ENCODE measurements at places on chromosomes 4 and X.
A peak's percentile ranks its signal among the peaks of the same experiment; 100 is the strongest.

GRCh38 chr4:66736606-66737005, 808.7 kb downstream of the CENPC start:
- DNase-seq, result no peak

DNA sequence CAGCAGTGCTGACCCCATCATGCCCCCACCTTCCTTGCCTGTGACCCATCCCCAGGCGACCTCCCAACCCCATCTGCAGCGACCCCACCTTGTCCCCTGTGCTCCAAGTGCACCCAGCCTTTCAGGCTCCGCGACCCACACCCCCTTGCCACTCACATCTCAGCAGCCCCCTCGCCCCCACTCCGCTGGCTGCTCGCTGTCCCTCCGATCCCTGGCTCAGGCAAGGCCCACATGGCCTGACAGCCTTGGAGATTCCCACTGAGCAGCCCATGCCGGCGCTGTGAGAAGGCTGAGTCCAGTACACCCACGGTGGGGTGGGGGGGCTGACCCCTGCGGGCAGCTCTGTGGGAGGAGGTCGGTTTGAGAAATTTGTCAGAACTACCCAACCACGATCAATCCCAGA, 9.1 kb downstream of the ZFYVE28 start:
- DNase-seq, result no peak

DNA sequence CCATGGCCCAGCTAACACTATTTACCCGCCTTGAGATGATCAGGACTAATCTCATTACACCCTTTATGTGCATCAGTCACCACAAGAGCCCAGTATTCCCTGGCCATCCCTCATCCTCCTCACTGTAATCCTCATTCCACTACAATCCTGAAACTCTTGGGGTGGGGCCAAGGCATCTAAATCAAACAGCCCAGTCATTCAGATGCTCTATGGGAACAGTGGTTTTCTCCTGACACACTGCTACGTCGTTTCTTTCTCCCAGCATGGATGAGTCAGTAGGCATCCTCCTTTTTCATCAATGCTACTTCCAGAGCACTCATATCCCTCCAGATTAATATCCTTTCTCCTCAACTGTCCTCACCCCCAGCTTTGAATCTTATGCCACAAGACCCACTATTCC, 5.6 kb downstream of the SDAD1 start:
- DNase-seq, result no peak

GRCh38 chr4:41174444-41174843, 39.9 kb downstream of the APBB2 start:
- DNase-seq, result no peak

GRCh38 chrX:64842492-64842891, 133.8 kb downstream of the ZC4H2 start:
- DNase-seq, result no peak

DNA sequence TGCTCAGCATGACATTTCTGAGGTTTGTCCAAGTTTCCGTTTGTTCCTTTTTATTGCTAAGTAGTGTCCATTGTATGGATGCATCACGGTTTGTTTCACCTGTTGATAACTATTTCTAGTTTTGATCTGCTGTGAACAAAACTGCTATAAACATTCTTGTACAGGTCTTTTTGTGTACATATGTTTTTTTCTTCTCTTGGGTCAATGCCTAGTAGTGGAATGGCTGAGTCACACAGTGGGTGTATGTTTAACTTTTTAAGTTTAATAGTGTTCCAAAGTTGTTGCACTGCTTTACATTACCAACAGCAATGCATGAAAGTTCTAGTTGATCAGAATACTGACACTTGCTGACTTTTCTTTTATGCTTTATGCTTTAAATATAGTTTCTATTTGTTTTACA, 76.7 kb downstream of the MAOB start:
- DNase-seq, result no peak

- DNase-seq, result no peak
Measured at GRCh38 chrX:24859211-24859841, 156.4 kb downstream of the ARX start.

DNA sequence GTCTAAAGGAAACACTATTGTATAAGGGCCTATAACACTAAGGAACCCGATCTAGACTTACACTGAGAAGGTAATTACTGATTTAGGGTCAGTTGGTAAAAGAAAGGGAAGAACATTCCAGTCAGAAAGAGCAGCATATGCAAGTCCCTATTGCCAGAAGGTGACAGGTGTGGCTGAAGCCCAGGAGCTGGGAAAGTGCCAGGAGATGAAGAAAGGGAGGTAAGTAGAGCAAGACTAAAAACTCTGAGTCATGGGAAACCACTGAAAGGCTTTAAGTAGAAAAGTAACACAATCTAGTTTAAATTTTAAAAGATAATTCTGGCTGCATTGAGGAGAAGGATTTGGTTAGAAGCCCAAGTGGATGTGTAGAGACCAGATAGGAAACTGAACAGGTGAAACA, 77.7 kb upstream of the INTU start:
- DNase-seq, result no peak

GRCh38 chr4:7857238-7857701, 82.4 kb downstream of the AFAP1 start:
- DNase-seq, result peak; percentile 61

GRCh38 chr4:83569987-83570386, 34.1 kb downstream of the GPAT3 start:
- DNase-seq, result no peak

DNA sequence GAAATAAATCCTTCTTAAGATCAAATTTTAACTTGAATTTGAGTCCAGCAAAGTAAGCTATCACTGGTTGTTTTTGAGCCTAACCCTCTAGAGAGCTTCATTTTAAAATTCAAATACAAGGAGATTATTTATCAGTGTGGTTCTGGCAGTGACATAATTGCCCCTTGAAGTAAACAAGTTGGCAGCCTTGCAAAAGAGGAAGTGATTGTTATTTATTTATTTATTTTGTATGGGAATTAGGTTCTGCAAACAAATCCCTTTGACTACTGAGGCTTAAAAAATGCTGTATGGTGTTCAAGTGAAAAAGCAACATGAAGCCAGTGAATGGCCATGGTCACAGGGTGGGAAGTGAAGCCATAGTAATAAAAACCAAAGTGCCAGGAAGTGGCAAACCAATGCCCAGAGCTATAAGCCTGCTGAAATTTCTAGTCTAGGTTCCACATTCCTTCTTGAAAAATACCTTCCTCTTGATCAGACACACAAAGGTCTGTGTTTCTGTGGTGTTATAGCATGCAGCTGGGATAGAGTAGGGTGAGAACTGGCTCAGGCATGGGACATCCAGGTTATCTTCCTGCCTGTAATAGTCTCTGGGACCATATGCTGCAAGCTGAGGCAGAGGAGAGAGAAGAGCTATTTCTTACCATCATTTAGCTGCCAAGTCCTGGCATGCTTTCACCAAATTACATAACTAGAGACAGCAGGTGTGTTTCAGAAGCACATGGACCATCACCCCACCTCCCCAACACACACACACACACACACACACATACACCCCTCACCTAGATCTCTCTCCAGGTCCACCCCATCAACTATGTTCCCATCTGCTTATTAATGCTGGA, 47.1 kb upstream of the TSPAN7 start:
- no peak for DNase-seq

DNA sequence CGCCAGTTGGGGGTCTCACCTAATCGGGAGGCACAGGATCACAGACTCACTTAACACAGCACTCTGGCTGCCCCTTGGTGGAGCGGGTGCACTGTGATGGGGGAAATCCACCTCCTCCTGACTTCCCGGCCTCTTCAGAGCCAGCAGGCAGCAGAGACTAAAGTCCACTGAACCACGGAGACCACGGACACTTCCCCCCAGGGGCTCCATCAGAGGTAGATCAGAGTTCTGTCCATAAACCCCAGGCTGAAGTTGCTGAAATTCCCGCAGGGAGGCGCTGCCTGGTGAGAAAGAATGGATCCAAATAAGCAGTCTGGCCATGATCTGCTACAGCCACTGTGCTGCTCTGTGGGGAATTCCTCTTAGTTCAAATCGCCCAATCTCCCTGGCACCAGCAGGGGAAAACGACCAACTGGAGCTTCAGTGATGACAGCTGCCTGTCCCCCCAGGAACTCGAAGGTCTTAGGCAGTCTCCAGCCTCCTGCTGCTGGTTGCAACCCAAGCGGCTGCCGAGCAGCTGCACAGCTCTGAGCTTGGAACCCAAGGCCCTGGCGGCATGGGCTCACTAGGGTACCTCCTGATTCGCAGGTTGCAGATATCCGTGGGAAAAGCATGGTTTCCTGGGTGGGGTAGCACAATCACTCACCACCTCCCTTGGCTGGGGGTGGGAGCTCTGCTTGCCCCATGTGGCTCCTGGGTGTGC, 106.9 kb upstream of the DCAF12L2 start:
- no peak for DNase-seq

- peak; percentile 40 for DNase-seq
Measured at GRCh38 chrX:134898440-134898839, 92.4 kb upstream of the SMIM10 start.

- DNase-seq, result no peak
Measured at GRCh38 chrX:148723551-148723950, 223.1 kb downstream of the AFF2 start.

- DNase-seq, result no peak
Measured at GRCh38 chrX:133638285-133638684, 223.0 kb upstream of the GPC4 start.

DNA sequence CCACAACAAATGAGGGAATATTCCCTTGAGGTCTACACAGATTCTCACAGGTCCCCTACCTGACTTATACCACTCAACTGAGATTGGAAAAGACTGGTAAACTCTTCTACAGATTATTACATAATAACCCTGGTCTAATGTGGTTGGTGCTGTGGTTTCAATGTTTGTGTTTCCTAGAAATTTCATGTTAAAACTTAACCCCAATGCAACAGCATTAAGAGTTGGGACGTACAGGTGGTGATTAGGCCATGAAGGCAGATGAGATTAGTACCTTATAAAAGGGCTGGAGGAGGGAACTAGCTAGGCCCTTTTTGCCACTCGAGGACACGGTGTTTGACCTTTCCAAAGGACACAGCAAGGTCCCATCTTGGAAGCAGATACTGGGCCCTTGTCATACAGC, 84.3 kb upstream of the TAPT1 start:
- DNase-seq, result no peak

DNA sequence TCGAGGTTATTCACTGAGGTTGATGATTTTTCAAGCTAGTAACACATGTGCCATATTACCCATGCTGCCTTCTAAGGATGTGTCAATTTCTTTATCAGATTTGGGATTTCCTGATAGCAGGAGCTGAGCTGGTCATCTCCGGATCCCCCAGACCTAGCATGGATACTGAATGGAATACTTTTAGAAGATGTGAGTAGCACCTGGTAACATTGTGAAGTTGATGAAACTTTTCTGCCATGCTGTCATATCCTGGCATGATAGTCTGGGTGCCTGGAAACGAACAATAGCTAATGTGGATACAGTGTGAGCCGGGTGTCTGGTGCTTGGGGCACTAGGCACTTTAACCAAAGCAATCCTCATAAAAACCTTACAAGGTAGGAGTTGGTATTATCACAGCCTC, 11.0 kb upstream of the CYTL1 start:
- peak; percentile 73 for DNase-seq

GRCh38 chr4:116413222-116413621, 672.2 kb downstream of the TRAM1L1 start:
- DNase-seq, result no peak

DNA sequence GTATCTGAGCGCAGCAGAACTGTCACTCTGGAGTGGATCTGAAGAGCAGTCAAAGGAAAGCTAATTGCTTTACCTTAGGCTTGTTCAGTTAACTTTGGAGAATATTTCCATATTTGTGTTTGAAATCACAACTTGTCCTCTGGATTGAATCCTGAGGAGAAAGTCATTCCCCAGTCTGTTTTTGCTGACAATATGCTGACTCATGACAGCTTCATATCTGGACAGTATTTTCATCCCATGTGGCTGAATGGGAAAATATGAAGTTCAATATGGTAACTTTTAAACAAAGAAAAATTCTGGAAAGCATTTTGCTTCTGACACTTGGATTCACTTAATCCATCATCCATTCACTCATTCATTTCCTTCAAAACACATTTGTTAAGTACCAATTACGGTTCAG, 46.3 kb upstream of the MAGEC3 start:
- DNase-seq, result no peak

GRCh38 chr4:99648321-99648720, 9.3 kb downstream of the C4orf54 start:
- DNase-seq, result no peak

- DNase-seq, result no peak
Measured at GRCh38 chr4:182105416-182105815, 137.8 kb upstream of the TENM3 start.

DNA sequence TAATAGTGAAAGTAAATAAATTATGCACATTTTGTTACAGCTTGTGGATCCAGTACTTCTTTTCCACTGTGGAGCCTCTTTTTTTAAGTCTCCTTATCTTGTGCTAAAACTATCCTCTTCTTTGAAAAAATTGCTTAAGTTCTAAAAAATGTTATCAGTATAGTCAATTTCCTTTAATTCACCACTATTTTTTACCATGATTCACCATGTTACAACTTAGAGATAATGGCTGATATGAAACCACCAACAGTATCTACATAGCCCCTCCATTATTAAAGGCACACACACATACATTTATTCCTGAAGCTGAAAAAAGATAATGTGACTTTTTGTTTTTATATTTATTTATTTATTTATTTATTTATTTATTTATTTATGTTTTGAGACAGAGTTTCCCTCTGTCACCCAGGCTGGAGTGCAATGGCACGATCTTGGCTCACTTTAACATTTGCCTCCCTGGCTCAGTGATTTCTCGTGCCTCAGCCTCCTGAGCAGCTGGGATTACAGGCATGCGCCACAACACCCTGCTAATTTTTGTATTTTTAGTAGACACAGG, 243.2 kb downstream of the SPOCK3 start:
- no peak for DNase-seq
